ENCODE measurements at places on chromosomes 3 and 15.

- DNase-seq: no peak
Measured at GRCh38 chr3:194281306-194281705, 69.8 kb downstream of the CPN2 start.

- DNase-seq: peak; percentile 95
Measured at GRCh38 chr3:158097593-158098308, 8.5 kb downstream of the SHOX2 start.

- DNase-seq: no peak
Measured at GRCh38 chr15:80006946-80007345, 36.0 kb upstream of the BCL2A1 start.

DNA sequence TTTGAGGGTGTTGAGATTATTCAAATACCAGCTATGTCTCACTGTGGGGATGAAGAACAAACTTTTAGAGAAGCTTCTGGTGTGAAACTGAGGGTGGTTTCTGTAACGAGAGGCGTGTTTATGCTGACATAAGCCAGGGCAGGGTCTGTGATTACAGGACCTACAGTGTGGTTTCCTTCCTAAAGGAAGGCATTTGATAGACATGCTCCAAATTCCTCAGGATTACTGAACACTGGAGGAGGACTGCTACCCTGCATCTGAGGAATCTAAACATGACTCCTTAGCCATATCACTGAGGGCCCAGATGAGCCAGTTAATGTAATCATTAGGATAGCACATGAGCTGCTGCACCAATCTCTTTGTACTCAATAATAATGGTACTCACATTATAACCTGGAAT is 328.4 kb upstream of the UMPS start:
- no peak for DNase-seq

GRCh38 chr3:52865994-52866393 is 31.2 kb upstream of the MUSTN1 start:
- no peak for DNase-seq

DNA sequence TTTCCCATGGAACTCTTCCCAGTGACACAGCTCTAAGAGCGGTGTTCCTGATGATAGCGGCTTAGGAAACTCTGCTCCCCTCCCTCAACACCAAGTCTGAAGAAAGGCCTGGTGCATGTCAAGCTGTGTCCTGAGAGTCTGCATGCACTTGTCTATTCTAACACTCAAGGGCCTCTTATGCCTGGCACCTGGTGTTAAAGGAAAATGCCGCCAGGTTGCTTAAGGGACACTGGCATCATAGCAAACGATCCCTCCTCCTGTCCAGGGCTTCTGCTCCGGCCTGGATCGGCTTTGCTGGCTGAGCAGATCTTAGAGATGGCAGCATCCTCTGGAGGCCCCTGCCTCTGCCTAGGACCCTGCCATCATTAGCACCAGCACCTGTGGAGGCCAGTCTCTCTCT is 121.7 kb downstream of the MEGF11 start:
- DNase-seq: no peak

GRCh38 chr15:56038015-56038414 is 44.6 kb upstream of the NEDD4 start:
- DNase-seq: no peak

- no peak for DNase-seq
Measured at GRCh38 chr3:146181216-146181615, 20.2 kb upstream of the PLOD2 start.

DNA sequence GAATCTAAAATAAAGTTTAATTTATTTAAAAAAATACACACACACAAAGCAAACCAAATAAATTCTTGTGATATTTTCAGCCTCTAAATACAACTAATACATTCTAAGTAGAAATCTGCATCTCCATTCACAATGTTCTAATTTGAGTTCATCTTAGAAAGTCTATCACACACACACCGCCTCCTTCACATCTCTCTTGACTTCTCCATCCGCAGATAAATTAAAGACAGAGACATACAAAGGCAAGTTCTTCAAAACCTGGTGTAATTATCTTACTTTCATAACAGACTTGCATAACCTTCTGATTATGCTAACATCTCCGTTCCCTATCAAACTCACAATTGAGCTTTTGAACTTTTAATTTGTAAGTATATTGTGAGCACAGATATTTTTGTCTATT is 657.3 kb downstream of the VGLL3 start:
- no peak for DNase-seq

DNA sequence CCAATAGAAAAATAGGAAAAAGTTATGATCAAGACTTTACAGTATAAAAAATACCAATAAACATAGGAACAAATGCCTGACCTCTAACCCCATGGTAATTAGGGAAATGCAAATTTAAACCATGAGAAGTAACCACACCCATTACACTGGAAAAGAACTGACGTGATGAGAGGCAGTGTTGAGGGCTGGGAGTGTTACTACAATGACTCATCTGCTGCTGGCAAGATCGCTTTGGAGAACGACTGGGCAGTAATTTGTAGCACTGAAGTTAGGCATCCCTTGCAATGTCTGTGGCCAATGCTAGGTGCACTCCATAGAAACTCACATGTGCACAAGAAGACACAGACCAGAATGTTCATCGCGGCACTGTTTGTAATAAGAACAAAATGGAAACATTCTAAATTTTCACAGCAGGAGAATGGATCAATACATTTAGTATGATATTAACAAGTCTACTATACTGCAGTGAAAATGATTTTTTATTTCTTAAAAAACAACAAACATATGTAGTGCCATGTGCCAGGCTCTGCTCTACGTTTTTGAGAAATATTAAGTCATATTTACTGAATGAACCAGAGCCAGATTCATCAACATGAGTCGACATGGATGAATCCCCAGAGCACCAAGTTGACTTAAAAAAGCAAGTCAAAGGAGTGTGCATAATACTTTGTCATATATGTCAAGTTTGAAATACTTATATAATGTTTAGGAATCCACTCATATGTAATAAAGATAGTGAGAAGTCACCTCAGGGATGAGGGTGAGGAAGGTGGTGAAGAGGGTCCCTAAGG is 37.6 kb upstream of the EPHB3 start:
- DNase-seq: no peak

DNA sequence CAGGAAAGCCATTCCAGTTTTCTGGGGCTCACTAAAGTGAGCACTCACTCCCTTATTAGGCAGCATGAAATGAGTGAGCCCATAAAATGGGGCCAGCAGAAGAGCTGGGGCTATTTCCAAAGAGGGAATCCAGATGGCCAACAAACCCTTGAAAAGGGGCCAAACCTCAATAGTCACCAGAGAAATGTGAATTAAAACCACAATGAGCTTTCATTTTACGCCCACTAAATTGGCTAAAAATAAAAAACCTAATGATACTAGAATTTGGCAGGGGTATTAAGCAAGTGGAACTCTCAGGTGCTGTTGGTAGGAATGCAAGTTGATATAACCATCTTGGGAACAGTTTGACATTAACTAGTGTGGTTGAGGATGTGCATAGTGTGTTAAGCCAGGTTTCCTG is 42.1 kb upstream of the RAF1 start:
- DNase-seq: no peak

DNA sequence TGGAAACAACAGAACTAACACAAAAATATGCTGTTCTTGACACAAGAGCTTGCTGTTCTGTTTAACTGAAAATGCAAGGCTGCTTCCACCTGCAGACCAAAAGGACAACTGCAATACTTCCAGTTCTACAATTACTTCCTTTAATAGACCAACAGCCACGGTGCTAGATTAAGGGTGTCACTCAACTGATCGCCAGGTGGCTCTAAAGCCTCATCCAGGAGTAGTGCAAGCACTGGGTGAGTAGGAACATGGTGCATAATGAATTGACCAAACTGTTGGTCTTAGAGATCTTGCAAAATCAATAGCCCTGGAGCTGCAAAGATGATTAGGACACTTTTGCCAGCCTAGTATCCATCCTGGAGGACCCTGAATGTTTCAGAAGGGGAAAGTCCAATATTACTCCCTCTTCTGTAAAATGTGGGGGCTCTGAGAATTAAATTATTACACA is 3.6 kb upstream of the CLDN16 start:
- DNase-seq: peak; percentile 26

DNA sequence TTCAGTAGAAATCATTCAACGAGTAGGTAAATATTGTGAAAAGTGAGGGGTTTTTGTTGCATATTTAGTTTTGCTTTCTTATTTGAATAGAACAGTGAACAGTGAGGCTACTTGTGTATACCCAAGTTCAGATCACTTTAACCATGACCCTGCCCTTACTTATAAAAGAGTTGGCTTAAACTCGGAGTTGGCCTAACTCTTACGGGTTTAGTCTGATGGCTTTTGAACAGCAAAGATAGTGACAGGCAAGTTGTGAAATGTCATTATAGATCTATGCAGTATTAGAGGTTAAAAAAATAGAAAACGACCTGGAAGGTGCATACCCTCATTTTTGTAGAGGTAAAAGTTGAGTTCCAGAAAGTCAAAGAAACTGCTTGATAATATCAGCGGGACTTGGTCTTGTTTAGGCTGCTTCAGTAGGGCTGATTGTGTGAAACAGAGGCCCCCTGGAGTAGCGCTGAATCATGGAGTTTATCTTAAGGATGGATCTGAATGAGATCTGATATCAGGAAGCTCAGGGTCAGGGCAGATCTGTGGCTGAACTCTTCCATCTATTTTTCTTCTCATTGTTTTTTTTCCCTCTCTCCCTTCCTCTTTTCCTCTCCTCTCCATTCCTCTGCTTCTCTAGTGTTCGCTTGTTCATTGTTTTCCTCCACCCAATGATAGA is 359.8 kb downstream of the LPP start:
- DNase-seq: no peak

GRCh38 chr15:57878573-57878972 is 172.1 kb downstream of the POLR2M start:
- no peak for DNase-seq

- no peak for DNase-seq
Measured at GRCh38 chr15:62672268-62672667, 370.3 kb upstream of the TPM1 start.

- no peak for DNase-seq
Measured at GRCh38 chr3:56870436-56870835, 68.7 kb upstream of the ARHGEF3 start.

GRCh38 chr3:73542136-73542535 is 82.6 kb downstream of the PDZRN3 start:
- no peak for DNase-seq

- DNase-seq: no peak
Measured at GRCh38 chr3:147614210-147614609, 205.0 kb downstream of the ZIC1 start.

- no peak for DNase-seq
Measured at GRCh38 chr3:151445273-151446001, 15.4 kb downstream of the IGSF10 start.

DNA sequence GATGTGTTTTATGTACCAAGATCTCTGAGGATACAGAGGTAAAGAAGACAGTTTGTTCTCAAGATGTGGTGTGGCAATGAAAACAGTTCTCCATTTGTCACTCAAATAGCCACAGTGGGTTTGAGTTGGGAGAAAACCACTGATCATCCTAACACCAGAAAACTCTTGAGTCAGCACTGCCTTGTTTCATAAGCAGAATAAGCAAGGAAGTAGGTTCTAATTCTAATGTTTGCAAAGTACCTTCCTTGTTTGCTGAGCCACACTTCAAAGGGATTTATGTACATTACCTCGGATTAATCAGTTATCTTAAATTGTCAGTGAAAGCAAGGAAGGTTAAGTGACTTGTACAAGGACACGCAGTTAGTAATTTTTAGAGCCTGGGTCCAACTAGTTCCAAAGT is 107.8 kb upstream of the BOC start:
- DNase-seq: no peak

- no peak for DNase-seq
Measured at GRCh38 chr15:44698641-44699040, 12.5 kb downstream of the PATL2 start.

DNA sequence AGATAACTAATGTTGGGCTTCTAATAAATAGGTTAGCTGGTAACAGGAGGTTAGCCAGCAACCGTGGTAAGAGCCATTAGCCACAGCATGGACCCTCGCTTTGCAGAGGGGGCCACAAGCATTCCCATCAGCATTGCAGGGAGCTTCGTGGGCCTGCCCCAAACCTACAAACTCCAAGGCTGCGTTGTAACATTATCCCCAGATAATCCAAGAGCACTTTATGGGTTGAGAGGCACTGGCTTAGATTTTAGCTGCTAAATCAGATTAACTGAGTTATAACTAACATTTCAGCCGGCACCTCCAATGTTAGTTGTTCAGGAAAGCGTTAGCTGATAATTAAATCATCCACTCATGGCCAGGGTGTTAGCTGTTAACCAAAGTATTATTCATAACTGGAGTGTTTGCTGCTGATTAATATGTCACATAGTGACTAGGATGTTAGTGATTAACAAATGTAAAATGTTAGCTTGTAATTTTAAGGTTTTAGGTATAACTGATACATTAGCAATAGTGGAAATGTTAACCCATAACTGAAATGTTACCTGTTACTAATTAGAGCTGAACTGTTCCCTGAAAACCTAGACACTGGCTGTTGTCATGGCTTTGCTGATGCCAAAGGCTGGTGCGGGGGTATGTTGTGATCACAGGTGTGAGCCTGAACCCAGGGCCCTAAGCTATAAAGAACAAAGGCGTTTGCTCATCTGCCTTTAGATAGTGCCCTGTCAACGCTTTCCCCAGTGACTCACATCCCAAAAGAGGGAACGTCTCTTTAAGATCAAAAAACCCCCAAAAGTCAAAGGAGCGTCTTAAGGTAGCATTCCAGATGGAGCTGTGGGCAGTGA is 56.2 kb downstream of the SLC6A6 start:
- peak; percentile 64 for DNase-seq

DNA sequence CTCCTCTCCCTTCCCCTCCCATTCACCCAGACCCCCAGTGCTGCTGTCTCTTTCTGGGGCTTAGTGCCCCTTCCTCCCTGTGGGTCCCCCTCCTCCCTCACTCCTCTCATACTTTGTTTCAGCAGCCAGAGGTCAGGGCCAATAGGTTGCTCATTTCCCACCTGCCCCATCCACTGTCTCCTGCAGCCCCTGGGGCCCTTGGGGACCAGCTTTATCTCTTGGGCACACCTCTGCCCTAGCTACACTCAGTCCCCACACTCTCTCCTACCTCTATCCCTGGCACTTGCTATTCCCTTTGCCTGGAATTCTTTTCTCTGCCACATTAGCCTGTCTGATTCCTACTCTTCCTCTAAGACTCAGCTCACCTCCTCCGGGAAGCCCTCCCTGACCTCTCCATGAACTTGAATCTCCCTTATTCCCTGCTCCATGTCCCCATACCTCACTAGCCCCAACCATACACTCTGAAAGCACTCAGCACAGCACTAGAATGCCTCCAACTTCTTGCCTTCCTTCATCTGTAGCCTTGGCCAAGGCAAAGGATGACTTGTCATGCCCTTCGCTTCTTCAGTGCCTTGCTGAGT is 14.6 kb downstream of the ANPEP start:
- no peak for DNase-seq

- no peak for DNase-seq
Measured at GRCh38 chr15:34855413-34855812, 60.1 kb upstream of the ACTC1 start.

- no peak for DNase-seq
Measured at GRCh38 chr3:177035676-177036075, 161.6 kb downstream of the TBL1XR1 start.

Measured in D341Med (cell line).